Effector memory CD4-positive, alpha-beta T cell (primary cell): ENCODE measurements at places on chromosomes 16 and 17.
A peak's percentile ranks its signal among the peaks of the same experiment; 100 is the strongest.

DNA sequence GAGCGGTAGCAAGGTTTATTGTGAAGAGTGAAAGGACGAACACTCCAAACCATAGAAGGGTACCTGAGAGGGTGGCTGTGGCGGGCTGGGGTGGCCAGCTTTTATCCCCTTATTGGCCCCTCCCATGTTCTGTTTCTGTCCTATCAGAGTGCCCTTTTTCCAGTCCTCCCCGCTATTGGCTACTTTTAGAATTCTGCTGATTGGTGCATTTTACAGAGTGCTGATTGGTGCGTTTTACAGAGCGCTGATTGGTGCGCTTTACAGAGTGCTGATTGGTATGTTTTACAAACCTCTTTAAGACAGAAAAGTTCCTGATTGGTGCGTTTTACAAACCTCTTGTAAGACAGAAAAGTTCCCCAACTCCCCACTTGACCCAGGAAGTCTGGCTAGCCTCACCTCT, 12.5 kb downstream of the GSG1L2 start:
- no peaks in the 10 kb centered on the region for H3K36me3 ChIP-seq
- H3K27ac ChIP-seq, result no peak overlapping the region
- no peak for DNase-seq
- H3K4me1 ChIP-seq, result no peaks in the 10 kb centered on the region
- no peaks in the 10 kb centered on the region for H3K27me3 ChIP-seq

DNA sequence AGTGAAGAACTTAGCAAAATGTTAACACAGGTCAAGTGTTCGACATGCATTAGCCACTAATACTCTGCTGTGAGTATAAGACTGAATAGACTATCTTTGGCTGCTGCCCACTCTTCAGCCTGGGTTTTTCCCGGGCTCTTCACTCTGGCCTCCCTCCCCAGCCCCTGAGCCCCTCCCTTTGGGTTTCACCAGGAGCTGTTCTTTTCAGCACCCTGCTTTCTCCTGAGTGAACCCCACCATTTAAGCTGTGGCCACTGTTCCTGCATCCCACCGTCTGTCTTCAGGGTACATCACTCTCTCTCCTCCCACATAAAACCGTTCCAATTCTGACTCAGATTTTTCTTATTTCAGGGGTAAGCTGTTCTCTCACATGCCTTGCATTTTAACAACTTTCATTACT, 92.0 kb upstream of the ASIC2 start:
- DNase-seq, result no peak
- no peaks in the 10 kb centered on the region for H3K27me3 ChIP-seq
- H3K4me1 ChIP-seq, result no peaks in the 10 kb centered on the region
- H3K36me3 ChIP-seq, result no peaks in the 10 kb centered on the region

DNA sequence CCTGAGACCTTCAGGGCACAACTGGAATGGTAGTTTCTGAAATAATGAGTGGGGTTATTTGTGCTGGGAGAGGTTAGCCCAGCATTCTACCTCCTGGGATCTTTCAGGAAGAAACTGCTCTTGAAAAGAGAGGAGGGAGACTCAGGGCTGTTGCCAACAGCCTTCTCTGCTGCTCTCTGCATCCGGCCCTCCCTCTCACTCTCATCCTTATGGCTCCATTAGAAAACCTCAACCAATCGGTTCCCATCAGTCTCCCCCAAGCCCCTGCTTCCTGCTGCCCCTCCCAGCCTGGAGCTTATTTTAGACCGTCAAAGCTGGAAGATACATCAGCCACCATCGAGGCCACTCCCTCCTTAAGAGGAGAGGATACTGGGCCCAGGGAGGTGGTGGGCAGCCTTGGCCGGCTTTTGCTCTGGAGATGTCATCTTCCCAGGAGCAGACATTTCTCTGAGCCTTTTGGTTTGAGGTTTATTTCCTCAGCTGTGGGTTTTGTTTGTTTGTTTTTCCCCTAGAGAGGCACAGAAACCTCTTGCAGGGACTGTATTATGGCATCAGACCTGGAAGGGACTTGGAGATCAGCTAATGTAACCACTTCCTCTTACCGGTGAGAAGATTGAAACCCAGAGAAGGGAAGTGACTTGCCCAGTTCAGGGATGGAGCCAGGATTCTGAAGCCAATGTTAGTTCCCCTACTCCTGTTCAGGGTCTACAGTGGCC, 2.7 kb downstream of the MPRIP start:
- DNase-seq, result no peak
- H3K27ac ChIP-seq, result peak overlapping the region; percentile 61
- peak overlapping the region; percentile 74 for H3K4me3 ChIP-seq
- peaks cover 28% of the 10 kb centered on the region for H3K4me1 ChIP-seq
- no peaks in the 10 kb centered on the region for H3K36me3 ChIP-seq
- H3K27me3 ChIP-seq, result no peaks in the 10 kb centered on the region

- H3K36me3 ChIP-seq, result no peaks in the 10 kb centered on the region
- H3K27ac ChIP-seq, result no peak overlapping the region
- peaks cover 11% of the 10 kb centered on the region for H3K4me1 ChIP-seq
- no peak overlapping the region for H3K4me3 ChIP-seq
These were observed 33.7 kb downstream of the HOXB1 start for GRCh38 chr17:48497103-48497502.

DNA sequence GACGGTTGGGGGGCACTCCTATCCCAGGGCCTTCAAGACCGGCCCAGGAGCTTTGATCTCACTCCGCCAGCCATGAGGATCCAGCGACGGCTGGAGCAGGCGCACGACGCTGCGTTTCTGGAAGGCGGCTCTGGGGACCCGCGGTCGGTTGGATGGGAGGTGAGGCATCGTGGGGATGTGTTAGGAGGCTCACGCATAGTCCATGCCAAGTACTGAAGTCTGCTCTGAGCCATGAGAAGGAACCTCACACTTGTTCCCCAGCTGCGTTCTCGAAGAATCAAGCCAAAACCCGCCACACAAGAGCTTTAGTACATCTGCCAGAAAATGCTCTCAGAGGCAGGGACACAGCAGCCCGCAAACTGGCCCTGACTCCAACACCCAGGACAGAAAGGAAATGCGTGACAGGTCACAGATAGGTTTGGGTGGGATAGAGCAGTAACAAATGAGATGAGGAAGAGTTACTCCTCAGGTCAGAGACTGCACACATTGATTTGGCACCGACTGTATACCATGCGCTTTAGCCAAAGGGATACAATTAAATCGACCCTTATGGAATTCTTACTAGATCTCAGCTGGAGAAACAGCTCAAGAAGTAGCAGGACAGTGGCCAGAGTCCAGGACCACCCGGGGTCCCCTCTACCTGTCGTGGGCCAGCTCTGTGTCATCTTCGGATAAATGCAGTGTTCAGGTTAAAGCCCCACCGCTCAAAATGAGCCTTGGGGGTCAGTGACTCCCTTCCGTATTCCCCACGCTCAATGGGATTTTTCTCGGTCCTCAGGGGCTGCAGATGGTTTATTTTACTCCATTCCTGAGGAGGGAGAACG, 6.7 kb upstream of the GSG1L start:
- H3K4me3 ChIP-seq, result no peak overlapping the region
- H3K27ac ChIP-seq, result no peak overlapping the region
- no peak for DNase-seq
- H3K27me3 ChIP-seq, result no peaks in the 10 kb centered on the region
- no peaks in the 10 kb centered on the region for H3K4me1 ChIP-seq
